ENCODE measurements at places on chromosomes 12 and 14. TPM values are rescaled to one million over a fixed set of nuclear protein-coding genes. Genes with fewer than 3 reads are reported as not detected.

DNA sequence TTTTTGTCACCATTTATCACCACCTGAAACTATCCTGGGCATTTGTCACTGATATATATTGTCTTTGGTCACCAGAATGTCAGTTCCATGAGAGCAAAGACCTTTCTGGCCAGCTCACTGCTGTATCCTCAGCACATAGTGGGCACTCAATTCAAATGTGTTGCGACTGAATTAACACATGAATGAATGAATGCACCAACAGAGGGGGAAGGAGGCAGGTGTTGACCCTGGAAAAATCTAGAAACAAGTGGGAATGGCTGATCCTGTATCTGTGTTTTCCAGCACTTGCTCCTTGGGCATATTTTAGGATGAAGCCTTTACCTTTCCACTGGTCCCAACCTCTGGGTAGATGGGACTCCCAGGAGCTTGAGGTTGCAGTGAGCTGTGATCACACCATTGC is 3.4 kb upstream of the NCOR2 start:
- DNase-seq, result no peak

DNA sequence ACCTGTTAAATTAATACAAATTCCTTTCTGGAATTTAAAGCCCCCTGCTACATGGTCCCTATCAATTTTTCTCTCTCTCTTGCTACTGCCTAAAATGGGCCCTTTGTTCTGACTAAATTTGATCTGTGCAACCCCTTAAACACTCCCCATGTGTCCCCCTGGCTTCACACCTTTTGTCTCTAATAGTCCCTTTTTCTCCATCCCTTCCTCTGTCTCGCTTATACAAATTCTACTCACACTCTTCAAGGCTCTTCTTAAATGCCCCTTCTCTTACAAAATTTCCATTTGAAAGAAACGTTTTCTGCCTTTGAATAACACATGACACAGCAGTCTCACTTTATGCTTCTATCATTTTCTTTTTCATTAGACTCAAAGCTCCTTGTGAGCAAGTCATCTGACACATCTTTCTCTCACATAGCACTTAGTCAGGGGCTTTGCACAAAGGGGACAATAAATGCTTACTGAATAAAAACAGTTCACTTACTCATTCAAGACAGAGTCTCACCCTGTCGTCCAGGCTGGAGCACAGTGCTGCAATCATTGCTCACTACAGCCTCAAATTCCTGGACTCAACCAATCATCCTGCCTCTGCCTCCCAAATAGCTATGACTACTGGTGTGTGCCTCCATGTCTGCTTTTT is 41.5 kb upstream of the NR2C1 start:
- no peak for DNase-seq

GRCh38 chr14:50092006-50092555 is 24.3 kb downstream of the VCPKMT start:
- no peak for DNase-seq

DNA sequence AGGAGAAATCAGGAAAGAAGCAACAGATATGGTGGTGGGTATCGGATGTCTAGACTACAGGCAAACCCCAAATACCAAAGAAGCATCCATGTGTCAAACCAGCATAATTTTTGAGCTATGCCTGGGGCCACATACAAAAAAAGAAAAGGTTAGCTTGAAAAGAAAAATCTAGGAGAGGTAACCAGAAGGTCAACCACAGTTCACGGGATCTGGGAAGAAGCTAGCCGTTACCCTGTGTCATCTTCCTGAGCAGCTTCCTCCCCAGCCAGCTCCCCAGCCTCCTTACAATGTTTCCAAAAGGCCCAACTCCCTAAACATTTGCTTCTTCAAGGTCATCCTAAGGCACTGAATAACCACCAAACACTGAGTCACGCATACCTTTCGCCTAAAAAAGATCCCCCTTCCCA is 3.1 kb downstream of the SINHCAF start:
- DNase-seq, result peak; percentile 11

HCAR3 gene
- total RNA-seq, result not detected

GPRC5D gene
- not detected for total RNA-seq

DNA sequence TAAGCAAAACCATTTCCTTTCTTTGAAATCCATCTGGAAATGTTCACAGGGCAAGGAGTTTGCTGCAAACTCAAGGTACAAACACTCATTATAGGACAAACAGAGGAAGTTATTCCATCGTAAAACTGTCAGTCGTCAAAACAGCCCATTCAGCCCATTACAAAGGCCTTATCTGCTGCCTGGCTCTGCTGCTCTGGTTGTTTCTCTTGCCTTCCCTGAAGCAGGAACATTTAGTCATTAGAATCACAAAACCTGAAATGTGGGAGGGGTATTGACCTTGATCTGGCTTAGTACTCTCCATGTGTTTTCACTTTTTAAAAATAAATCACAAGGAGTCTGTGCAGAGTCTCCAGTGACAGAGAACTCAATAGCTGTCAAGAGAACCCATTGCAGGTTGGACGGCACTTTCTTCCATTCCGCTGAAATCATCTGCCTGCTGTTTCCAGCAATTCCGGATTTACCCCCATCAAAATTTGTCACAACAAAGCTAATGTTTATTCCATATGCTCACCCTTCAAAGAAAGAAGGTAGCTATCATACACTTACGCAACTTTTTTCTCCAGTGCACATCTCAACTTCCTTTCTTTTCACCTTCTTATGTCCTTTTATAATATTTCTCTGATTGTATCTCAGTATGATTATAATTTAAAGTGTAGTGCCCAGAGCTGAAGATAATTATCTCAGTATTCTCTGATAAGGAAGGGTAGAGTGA is 24.6 kb upstream of the ITPR2 start:
- no peak for DNase-seq

Measured in Calu3 (cell line).